ENCODE measurements at places on chromosomes 1 and 21. TPM values are rescaled to one million over a fixed set of nuclear protein-coding genes. Genes with fewer than 3 reads are reported as not detected.

The OR2L13 gene
- not detected for total RNA-seq

GRCh38 chr1:63632110-63632509 lies 38.9 kb downstream of the PGM1 start:
- no peak for DNase-seq

DNA sequence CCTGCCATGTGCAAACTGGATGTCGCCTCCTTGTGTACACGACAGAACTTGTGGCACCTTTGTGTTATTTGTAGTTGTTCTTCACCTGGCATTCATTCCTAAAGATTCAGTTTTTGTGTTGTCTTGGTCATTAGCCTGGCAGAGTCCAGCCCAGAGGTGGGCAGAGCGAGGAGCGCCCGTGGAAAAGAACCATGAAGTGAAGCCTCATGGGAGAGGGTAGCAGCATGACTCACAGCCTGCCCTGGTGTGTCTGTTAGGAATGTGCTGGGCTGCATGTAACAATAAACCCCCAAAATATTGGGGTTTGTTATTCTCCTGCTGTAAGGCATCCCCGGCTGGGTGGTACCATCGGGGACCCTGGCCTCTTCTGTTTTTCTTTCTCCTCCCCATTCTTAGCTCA lies 124.9 kb upstream of the TMEM51 start:
- no peak for DNase-seq

The OR2C3 gene
- total RNA-seq = not detected

The OR2T33 gene
- not detected for total RNA-seq

DNA sequence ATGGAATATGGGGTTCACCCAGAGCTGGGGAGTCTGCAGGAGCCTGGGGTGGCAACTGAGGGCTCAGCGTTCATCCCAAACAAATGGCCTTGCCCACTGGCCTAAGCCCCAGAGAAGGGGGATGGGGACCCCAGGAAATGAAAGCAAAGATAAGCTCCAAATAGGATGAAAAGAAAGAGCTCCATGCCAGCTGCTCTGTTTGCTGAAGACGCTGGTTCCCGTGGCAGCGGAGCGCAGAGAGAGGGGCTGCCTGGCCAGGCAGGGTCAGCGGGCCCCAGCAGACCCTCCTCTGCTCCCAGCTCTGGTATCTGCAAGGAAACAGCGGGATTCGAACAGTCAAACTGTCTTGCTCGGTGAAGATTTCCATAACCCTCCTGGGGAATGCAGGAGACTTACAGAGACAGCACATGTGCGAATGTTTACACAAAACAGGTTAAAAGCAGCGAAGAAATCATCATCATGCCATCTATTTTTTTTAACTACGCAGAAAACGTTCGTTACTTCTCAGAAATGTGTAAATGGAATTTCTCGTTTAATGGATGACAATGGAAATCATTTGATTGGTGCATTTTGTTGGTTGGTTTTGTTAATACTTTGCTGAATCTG lies 94.4 kb downstream of the PDE9A start:
- no peak for DNase-seq

- DNase-seq = no peak
Observed at GRCh38 chr1:159067699-159068621, 8.6 kb downstream of the AIM2 start.

GRCh38 chr1:30750731-30751291 lies 6.8 kb downstream of the LAPTM5 start:
- no peak for DNase-seq

The COL11A1 gene
- total RNA-seq = not detected

GRCh38 chr1:71093938-71094337 lies 13.1 kb upstream of the ZRANB2 start:
- no peak for DNase-seq

- DNase-seq = no peak
Observed at GRCh38 chr1:149844101-149844500, 55.3 kb upstream of the BOLA1 start.

GRCh38 chr1:172266528-172267174 lies 153.8 kb upstream of the C1orf105 start:
- no peak for DNase-seq

GRCh38 chr1:212827831-212828278 lies 19.6 kb downstream of the SPATA45 start:
- DNase-seq = no peak

The CSRP1 gene
- 154 TPM for total RNA-seq

The RHD gene
- total RNA-seq = 0.09 TPM

The SPRR2B gene
- total RNA-seq = not detected

DNA sequence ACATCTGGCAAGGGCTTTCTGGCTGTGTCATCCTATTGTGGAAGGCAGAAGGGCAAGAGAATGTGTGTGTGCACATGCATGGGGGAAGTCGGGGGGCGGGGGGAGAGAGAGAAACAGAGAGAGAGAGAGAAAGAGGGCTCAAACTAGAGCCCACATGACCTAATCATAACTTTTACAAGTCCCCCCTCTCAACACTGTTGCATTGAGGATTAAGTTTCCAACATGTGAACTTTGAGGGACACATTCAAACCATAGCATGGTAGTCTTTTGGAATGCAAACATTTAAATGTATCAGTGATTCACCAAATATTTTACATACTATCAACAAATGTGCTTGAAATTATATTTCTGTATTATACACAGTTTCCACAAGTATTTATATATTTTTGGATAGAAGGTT lies 655.4 kb upstream of the B3GALT2 start:
- DNase-seq = no peak

The OPRD1 gene
- not detected for total RNA-seq

DNA sequence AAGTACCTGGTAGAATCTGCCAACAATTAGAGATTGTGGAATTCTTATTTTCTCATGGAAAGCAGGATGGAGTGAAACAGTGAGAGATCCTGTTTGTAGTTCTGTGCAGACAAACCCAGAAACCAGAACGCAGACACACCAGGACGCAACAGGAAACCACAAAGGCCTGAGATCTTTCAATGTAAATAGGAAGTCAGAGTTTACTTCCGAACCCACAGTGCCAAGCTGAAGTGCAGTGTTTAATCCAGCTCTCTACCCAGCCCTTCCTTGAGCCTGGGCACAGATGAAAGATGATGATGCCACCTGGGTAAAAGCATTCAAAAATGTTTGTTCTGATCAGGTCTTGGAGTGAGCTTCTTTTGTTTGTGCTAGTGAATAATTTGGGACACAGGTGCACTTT lies 244.2 kb upstream of the HOOK1 start:
- DNase-seq = no peak

- DNase-seq = no peak
Observed at GRCh38 chr1:157099633-157100009, at the start of gene ETV3L. Gene ETV3L (minus strand): TSS chr1:157099808. CDS start chr1:157099523, 285 bp downstream.

The MFAP2 gene
- 7.9 TPM for total RNA-seq

The SYT14 gene
- total RNA-seq = 0.08 TPM
